IPS DF 19.7 (cell line): ENCODE measurements at places on chromosomes 5 and 9.

GRCh38 chr5:159393854-159394274 is 63.6 kb upstream of the IL12B start:
- no peak for DNase-seq

DNA sequence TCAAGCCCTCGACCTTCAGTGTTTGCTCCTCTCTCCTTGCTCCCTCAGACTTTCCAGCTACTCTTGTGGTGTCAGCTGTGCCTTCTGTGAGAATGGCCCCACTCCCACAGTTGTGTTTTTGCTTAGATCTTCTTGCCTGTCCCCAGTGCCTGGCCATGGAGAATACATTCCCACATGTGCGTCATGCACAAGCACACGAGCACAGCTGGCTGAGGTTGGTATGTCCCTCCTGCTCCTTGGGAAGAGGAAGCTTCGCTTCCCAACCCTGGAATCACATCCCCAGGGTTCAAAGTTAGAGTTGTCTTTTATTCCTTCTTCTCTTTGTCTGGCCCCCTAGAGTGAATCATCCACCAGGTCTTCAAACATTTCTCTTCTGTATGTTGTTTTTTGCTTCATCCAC is 518.6 kb downstream of the CCDC171 start:
- DNase-seq: no peak

DNA sequence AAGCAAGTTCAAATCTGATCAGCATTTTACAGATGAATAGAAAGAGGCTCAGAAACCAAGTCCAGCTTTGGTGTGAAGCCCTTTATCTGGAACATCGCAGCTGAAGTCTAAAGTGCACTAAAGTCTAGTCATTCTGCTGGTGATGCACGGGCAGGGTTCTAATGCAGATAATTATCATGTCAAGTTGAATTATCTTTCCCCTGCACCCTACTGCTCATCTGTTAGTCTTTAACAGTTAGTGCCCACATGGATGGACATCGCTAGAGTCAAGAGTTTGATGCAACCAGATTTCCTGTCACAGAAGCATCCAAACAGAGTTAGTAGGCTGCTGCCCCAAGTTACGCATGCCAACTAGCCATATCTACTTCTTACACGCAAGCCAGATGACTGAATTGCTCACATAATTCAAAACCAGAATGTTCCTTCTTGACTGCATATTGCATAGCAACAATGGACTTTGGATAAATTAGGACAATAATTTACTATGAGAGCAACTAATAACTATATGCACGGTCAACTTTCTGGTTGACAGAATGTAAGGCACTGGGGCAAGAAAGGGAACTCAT is 1.6 kb upstream of the TOMM5 start:
- DNase-seq: no peak

DNA sequence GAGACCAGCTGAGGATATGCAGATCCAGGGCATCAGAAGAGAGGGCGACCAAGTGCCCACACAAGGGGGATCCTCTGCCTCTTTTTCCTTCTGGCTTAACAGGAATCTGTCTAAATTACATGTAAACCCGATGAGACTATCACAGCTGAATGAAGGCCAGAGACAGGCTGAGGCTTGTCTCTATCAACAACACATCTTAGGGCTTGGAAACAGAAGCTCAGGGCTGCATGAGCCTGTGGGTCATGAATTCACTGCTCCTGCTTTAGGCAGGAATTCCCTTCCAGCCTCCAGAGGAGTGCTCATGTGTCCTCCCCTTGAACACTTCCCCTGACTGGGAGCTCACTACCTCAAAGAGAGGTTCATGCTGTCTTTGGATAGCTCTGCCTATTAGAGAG is 106.1 kb upstream of the PHYKPL start:
- no peak for DNase-seq

DNA sequence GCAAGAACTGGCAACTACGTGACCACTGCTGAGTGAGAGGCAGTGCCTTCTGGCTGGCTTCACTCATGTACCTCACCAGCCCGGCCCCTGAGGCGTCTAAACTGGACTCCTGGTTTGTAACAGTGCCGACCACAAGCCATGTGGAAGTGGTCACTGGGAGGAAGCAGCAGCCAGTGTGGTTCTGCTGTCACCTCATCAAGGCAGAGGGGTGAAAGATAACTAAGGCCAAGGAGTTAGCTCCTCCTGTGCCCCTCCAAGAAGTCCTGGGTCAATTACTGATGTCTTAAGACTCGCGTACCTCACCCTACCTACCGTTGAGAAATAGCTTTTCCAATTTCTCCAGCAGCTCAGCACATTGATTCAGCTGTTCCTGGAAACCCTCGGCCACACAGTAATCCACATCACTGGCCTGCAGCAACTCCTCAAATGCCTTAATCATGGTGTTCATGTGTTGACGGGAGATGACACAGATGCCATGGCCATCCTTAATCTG is 142.9 kb downstream of the CDK5RAP2 start:
- no peak for DNase-seq
